ENCODE measurements at places on chromosomes 13 and 19.

GRCh38 chr19:53655042-53655665 is 23.4 kb downstream of the DPRX start:
- DNase-seq, result no peak

- DNase-seq, result peak; percentile 72
Measured at GRCh38 chr19:45152504-45153338, 8.1 kb downstream of the NKPD1 start.

DNA sequence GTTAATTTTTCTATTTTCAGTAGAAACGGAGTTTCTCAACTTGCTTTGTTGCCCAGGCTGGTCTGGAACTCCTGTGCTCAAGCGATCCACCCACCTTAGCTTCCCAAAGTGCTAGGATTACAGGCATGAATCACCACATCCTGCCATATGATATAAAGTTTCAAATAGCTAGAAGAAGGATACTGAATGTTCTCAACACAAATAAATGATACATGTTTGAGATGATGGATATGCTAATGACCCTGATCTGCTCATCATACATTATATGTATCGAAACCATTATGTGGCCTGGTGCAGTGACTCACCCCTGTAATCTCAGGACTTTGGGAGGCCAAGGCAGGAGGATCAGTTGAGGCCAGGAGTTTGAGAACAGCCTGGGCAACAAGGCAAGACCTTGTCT is 11.5 kb downstream of the CIB3 start:
- DNase-seq, result no peak

- DNase-seq, result peak; percentile 82
Measured at GRCh38 chr19:18416778-18417249, 2.4 kb upstream of the SSBP4 start.

- DNase-seq, result peak; percentile 43
Measured at GRCh38 chr13:99391781-99392469, 84.7 kb upstream of the GPR183 start.

DNA sequence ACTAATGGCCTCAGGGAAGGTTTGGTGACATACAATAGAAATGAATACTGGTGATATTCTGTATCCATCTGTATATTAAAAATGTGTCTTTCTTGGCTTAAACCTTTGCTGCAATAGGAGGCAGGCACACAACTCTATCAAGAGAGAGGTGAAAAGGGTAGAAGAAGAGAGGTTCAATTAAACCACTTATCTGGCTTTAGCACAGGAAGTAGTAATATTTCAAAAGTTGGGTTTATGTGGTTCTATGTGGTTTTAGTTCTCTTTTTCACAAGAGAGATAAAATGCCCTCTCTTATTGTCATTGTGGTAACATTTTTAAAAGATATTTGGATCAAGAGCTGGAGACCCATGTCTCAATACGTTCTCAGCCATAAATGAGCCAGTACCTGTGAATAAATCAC is 146.2 kb upstream of the FNDC3A start:
- DNase-seq, result no peak

GRCh38 chr13:47459512-47459911 is 541.6 kb downstream of the SUCLA2 start:
- no peak for DNase-seq

GRCh38 chr19:30791088-30791487 is 418.9 kb downstream of the ZNF536 start:
- peak; percentile 12 for DNase-seq

DNA sequence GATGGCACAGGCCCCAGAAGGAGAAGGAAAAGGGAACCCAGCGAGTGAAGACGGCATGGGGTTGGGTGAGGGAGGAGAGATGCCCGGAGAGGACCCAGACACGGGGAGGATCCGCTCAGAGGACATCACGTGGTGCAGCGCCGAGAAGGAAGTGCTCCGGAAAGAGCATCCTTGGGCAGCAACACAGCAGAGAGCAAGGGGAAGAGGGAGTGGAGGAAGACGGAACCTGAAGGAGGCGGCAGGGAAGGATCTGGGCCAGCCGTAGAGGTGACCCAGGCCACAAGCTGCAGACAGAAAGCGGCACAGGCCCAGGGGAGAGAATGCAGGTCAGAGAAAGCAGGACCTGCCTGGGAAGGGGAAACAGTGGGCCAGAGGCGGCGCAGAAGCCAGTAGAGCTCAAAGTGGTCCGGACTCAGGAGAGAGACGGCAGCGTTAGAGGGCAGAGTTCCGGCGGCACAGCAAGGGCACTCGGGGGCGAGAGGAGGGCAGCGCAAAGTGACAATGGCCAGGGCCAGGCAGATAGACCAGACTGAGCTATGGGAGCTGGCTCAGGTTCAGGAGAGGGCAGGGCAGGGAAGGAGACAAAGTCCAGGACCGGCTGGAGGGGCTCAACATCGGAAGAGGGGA is 1.1 kb downstream of the PPP1R12C start:
- peak; percentile 77 for DNase-seq

DNA sequence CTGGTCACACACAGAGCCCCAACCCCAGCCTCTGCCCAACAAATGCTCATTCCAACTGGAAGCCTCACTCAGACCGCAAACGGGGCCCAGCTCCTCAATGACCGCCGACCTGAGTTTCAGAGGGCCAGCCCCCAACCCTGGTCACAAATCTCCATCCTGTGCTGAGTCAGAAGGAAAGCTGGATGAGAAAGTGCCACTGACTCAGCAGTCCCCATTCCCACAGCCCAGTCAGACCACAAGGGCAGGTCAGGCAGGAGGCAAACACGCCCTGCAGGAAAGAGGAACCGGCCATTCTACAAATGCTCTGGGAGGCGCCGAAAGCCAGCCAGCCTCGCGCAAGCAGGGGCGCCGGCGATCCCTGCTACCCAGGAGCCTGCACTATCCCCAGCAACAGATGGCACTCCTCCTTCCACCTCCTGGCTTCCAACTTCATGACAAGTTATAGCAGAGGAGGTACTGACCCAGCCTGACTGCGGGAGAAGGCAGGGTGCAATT is 14.1 kb upstream of the PRKD2 start:
- no peak for DNase-seq

DNA sequence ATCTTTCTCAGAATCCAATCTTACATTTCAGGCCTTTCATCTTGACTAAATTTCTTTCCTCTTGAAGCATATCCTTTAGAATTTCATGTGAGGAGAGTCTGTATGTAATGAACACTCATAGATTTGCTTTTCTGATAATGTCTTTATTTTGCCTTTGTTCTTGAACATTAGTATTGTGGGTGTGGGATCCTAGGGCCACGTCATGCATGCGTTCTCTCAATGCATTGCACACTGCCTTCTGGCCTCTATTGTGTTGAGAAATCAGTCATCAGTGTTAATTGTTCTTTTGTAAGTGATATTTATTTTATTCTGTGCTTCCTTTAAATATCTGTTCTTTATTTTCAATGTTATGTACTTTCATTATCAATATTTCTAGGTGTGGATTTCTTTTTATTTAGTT is 364.9 kb downstream of the OXGR1 start:
- no peak for DNase-seq

- DNase-seq, result no peak
Measured at GRCh38 chr13:38814331-38814730, 127.5 kb downstream of the FREM2 start.

GRCh38 chr13:74026753-74027152 is 107.5 kb downstream of the KLF12 start:
- DNase-seq, result peak; percentile 73

GRCh38 chr13:40911341-40911740 is 107.8 kb downstream of the ELF1 start:
- no peak for DNase-seq

- no peak for DNase-seq
Measured at GRCh38 chr19:45306040-45306439, 16.6 kb downstream of the CKM start.

DNA sequence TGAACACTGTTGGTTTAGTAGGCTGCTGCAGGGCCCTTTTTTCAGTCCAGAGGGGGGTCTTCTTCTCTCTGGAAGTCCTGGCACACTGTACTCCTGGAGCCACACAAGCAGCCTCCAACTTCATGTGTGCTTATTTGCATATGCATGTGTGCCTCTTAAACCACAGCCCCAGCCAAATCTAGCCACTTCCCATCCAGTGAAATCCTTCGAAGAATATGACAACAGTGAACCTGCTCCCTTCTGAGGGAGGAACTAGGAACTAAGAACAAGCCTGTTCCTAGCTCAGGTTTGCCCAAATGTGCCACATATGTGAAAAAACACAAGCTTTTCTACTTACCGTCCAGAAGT is 348.5 kb downstream of the FOXO1 start:
- DNase-seq, result no peak

GRCh38 chr19:33488826-33489225 is 32.8 kb downstream of the PEPD start:
- no peak for DNase-seq

DNA sequence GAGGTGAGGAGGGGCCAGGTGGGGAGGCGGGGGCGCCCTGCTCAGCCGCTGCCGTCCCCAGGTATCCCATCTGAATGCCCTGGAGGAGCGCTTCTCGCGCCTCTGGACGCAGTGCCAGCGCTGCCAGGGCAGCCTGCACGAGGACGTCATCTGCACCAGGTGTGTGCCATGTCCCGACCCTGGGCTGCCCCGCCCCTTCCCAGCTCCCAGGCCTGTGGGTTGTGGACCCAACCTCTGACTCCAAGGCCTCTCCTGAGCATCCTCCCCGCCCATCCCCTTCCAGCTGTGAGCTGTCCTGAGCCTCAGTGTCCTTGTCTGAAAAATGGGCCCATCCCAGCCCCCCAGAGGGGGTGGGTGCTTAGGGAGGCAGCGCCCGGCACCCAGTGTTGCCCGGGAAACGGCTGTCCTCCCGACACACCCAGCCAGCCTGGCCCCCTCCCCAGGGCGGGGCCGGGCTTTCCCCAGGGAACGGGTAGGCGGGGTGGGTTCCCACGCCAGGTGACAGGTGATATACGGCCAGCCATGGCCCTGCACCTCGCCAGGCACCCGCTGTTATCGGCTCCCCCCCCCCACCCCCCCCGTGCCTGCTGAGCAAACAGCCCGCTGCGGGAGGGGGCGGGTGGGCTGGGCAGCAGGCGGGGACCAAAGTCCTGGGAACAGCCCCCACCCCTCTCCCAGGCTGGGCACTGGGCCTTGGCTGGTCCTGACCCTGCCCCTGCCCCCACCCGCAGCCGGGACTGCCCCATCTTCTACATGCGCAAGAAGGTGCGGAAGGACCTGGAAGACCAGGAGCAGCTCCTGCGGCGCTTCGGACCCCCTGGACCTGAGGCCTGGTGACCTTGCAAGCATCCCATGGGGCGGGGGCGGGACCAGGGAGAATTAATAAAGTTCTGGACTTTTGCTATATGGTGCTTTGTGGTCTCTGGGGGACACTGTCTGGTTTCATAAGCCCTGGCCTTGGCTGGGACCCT is 1.3 kb upstream of the SPIB start:
- no peak for DNase-seq

GRCh38 chr13:39159393-39159792 is 121.1 kb downstream of the NHLRC3 start:
- DNase-seq, result no peak

DNA sequence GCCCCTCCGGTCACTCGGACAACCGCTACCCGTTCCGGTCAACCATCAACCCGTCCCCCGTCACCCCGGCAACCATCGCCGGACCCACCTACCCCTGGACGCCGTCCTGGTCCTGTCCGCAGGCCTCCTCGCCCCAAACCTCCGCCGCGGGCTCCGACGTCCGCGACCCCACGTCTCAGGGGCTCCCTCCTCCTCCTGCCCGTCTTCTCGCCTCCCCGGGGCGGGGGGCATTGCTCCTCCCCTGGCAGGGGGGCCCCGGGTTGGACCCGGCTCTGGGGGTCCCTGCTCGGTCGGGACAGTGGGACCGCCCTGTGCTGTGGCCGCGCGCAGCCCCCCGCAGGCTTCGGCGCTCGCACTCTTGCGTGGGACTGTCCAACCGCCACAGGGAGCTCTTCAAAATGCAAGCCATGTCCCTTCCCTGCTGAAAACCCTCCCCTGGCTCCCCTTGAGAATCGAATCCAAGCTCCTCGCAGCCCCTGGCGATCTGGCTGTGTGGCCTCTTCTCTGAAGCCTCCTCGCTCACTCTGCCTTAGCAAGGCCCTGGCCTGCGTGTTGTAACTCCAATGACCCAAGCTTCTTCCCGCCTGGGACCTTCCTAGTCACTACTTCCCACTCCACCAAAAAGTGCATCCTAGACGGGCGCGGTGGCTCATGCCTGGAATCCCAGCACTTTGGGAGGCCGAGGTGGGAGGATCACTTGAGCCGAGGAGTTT is 8.4 kb downstream of the EPHX3 start:
- DNase-seq, result no peak

GRCh38 chr13:105552078-105552477 is 983.4 kb downstream of the EFNB2 start:
- DNase-seq, result no peak

DNA sequence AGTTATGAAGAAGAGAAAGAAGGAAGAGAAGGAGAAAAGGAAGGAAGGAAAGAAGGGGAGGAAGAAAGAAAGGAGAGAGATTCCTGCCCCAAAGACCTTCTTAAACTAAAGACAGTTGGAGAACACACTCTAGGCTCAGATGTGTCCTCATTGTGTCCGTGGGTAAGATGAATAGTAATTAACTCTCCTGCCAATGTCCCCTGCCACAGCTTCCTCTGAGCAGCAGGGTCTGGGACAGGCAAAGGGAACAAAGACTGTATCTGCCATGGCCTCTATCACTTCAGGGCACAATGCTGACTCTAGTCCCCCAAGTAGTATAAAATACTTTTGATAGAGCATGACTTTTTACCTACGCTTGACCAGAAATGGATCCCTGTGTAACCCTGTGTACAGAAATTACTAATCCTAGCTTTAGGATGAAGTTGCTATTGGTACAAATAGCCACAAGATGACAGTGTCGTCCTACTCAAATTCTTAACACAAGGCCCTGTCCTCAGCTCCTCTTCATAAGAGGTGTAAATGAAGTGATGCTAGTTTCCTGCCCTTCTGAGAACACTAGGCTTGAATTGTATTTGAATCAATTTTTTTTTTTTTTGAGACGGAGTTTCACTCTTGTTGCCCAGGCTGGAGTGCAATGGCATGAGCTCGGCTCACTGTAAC is 186.2 kb upstream of the GPR12 start:
- DNase-seq, result no peak

Data from activated CD8-positive, alpha-beta memory T cell treated with anti-CD3 and anti-CD28 coated beads, Interleukin-2, amount 50 U/mL, for 48 hours (primary cell).